ENCODE measurements at places on chromosomes 3 and 15. TPM values are rescaled to one million over a fixed set of nuclear protein-coding genes. Genes with fewer than 3 reads are reported as not detected.

Gene INO80
- 16.9 TPM for total RNA-seq

Gene ARHGEF26
- total RNA-seq: 19.0 TPM

Gene CCDC80
- 1.1 TPM for total RNA-seq

DNA sequence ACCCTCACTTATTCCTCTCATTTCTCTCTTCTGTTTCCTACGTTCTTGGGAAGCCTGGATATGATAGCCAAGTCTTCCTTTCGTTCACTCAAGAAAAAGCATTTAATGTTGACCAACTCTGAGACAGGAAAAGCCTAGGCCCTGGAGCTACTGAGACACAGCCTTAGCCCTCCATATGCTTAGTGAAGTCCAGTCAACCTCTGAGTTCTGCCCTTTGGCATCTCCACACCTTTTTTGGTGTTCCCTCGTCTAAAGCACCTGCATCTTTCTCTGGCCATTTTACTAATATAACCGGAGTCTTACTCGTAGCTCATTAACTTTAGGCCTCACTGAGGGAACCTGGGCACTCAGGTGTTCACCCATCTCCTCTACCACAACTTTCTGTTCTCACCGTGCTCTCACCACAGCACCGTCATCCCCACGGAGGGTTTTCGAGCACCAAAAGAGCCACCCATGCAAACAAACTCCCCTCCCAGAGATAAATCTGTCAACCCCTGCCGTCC is 632 bp downstream of the MTHFS start:
- DNase-seq: no peak

DNA sequence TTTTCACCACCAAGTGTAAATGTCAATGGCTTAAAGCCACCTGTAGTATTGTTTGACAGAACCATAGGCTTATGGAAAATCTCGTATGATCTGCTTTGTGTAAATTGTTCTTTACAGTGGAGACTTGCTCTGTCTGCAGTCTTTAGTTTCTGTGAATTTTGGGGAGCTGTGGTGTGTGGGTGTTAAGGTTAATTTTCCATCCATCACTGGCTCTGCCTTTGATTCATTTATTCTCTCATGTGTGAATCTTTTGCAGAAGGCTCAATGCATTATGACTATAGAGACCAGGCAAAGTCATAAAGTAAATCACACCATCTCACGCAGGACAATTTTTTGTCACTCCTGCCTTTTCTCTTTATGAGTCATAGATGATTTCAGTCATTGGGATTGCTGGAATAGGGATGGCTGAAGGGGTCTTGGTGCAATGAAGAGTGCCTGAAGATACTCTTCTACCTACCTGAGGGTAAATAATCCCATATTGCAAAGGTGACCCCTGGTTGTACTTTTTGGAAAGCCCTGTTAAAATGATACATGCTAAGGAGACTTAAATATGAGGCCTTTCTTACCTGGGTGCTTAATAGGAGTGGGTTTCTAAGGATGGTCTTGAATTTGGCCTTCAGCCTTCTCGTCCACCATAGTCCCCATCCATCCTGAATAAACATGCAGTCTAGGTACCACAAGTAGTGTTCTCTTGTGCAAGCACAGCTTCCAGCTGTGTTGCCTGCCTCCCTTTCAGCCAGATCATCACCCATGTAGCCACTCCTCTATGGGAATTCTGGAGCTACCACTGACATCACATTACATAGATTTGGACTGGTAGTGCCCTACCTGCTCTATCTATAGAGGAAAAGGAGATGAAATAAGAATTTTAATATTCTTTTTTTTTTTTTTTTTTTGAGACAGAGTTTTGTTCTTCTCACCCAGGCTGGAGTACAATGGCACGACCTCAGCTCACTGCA is 14.3 kb downstream of the TGFBR2 start:
- DNase-seq: no peak

- no peak for DNase-seq
Observed at GRCh38 chr3:105912891-105913290, 44.1 kb upstream of the CBLB start.

DNA sequence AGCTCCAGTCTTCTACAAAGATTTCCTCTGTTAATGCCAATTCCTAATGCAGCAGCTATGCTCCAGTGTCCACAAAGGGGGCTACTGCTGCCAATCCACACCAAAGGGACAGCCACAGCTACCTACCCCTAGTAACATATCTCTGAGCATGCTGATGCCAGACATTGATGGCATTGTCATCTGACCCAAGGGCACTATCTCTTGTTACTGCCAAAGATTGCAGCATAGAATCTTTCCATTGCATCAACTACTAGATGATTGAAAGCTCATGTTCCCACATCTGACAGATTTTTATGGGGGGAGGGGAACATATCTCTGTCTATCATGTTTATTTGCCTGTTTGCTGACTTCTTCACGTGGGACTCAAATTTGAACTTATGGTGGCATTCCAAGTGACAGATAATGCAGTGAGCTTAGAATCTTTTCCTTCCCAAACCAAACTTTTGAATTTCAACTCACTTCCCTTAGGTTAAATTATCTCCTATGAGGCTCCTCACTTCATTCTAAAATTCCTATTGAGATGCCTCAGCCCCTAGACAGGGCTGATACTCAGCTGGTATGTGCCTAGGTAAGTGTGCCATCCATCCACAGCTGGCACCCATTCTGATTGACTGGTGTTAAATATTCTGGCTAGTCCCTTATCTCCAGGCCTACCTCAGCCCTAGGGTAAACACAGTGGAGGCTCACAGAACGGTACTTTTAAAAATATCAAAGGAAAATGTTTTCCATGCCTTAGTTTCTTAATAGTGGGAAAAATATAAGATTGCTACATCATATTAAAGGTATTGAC is 100.3 kb downstream of the STRIT1 start:
- DNase-seq: no peak

- DNase-seq: no peak
Observed at GRCh38 chr3:106364477-106364876, 495.7 kb upstream of the CBLB start.

- DNase-seq: no peak
Observed at GRCh38 chr15:45177285-45177684, 10.5 kb downstream of the SHF start.

- no peak for DNase-seq
Observed at GRCh38 chr3:183586477-183586876, 31.0 kb upstream of the KLHL6 start.

All from Calu3 (cell line).